ENCODE measurements at places on chromosomes 1 and 21.

DNA sequence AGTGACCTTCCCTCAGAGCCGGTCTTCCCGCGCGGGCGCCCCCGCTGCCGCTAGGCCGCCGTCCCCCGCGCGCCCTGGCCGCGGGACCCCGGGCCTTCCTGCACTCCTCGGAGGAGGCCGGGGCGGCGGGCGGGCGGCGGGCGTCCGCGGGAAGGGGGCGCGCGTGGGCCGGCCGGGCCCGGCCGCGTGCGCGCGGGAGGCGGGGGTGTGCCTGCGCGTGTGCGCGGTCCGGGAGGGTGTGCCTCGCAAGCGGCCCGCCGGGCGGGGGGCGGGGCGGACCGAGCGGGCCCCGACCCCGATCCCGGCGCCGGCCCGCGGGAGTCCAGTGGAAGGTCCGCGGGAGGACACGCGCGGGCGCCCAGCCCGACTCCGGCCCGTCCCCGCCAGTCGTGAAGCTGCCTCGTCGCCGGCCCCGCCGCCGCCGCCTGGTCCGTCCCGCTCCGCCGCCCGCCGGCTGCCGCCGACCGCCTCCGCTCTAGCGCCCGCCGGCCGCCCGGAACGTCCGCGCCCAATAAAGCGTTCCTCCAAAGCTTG lies 438 bp downstream of the MRPS6 start:
- peak; percentile 34 for DNase-seq

GRCh38 chr1:222644636-222644980 lies 26.7 kb downstream of the MIA3 start:
- peak; percentile 11 for DNase-seq

- no peak for DNase-seq
Measured at GRCh38 chr1:93437976-93438605, 9.8 kb upstream of the FNBP1L start.

DNA sequence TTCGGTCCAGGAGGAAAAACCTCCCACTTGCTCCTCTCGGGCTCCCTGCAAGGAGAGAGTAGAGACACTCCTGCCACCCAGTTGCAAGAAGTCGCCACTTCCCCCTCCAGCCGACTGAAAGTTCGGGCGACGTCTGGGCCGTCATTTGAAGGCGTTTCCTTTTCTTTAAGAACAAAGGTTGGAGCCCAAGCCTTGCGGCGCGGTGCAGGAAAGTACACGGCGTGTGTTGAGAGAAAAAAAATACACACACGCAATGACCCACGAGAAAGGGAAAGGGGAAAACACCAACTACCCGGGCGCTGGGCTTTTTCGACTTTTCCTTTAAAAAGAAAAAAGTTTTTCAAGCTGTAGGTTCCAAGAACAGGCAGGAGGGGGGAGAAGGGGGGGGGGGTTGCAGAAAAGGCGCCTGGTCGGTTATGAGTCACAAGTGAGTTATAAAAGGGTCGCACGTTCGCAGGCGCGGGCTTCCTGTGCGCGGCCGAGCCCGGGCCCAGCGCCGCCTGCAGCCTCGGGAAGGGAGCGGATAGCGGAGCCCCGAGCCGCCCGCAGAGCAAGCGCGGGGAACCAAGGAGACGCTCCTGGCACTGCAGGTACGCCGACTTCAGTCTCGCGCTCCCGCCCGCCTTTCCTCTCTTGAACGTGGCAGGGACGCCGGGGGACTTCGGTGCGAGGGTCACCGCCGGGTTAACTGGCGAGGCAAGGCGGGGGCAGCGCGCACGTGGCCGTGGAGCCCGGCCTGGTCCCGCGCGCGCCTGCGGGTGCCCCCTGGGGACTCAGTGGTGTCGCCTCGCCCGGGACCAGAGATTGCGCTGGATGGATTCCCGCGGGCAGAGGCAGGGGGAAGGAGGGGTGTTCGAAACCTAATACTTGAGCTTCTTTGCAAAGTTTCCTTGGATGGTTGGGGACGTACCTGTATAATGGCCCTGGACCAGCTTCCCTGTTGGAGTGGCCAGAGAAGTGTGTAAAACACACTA lies 45.3 kb downstream of the MRPL39 start:
- peak; percentile 83 for DNase-seq

GRCh38 chr21:42522271-42522670 lies 8.6 kb downstream of the SLC37A1 start:
- DNase-seq = no peak

DNA sequence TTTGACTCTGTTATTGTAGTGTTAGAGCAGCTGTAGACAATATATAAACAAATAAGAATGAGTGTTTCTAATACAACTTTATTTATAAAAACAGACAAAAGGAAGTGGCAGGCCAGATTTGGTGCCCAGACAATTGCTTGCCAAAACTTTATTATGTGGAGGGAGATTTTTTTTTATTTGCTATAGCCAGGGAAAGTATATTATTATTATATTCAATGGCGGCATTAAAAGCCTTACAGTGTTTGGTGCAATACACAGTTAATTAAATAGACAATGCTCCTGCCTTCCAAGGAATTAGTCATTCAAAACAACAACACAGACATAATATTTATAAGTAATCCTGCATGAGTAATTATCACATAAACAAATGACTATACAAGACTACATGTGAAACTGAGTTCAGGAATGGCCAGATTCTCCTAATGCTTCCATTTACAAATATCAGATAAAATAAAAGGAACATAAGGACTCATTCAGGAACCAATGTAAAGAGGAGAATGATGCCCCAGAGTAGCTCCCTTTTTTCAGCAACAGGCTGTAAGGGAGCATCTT lies 10.6 kb upstream of the RC3H1 start:
- DNase-seq = no peak

DNA sequence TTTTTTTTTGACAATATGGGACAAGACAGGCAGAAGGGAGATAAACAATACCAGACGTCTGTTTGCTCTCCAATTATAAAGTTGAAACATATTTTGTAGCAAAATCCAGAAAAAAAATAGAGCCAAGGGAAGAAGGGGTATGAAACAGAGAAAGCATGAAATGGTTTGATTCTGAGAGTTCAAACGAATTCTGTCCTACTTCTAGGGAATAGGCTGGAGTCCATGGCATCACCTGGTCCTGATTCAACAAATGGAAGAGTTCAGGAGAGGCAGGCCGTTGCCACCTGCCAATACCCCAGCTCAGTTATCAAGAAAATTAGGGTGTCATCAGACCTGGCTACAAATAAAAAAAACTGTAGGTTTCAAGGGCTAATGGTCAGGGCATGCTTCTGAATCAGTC lies 71.8 kb downstream of the CLSTN1 start:
- no peak for DNase-seq

DNA sequence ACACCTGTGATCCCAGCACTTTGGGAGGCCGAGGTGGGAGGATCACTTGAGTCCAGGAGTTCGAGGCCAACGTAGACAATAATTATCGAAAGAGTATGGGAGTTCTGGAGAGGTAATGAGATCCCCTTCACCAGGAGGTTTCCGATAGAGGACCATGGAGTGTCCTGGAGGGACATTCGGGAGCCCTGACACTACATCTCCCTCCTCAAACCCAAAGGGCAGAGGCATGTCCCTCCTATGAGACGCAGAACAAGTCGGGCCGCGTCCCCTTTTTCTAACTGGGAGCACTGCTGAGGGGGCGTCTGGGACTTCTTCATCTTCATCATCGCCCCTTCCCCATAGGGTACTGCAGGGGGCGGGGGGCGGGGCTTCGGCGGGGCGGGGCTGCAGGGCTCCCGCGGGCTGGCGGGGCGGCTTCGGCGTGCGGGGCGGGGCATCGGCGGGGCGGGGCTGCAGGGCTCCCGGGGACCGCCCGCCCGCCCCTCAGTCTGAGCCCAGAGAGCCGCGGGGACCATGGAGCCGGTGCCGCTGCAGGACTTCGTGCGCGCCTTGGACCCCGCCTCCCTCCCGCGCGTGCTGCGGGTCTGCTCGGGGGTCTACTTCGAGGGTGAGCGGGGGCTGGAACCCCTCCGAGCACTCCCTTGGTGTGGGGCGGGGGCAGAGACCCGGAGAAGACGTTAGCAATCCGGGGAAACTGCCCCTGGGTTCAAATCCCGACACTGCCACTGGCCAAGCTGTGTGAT lies at the start of gene THEMIS2:
Gene THEMIS2, plus strand, starts transcription at position 486 of the 743 bp plus-strand sequence. Its CDS starts 28 bp downstream, at position 514.
- peak; percentile 74 for DNase-seq

GRCh38 chr1:101116006-101116405 lies 90.4 kb upstream of the DPH5 start:
- DNase-seq = no peak

- DNase-seq = no peak
Measured at GRCh38 chr1:10065344-10065685, 32.6 kb downstream of the UBE4B start.

DNA sequence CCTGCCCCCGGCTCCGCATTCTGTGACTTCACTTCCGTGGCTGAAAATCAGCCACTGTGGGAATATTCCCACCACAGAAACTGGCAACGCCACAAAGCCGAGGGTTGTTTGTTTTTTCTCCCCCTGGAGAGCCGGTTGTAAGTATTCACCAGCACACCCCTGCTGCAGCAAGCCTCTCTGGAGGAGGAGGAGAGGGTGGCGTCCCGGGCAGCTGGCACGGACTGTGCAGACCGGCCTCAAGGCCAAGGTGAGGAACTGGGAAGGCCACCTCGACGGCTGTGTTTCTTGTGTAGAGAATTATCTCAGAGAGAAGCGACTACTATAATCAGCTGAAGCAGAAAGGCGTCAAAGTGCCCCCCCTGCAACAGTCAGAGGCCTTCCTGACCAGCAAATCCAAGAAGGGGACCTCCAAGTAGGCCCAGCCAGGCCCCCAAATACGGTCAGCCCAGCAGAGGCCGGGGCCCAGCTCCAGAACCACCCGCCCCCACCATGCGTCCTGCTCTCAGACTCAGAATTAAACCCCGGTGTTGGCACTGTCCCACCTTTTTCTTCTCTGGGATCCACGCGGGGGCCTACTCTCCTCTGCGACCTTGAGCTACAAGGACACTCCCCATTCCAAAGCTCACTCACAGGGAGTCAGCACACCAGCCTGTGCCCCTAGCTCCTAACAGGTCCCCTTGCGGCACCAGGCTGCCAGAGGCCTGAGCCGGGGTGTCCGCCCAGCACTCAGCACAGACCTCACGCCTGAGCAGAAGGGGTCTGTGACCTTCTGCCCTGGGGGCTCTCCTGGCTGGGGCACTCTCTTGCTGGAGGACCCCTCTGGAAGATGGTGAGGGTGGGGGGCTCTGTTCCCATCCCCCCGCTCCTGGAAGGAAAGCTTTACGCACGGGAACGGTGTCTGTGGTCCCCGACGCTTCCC lies 1.2 kb upstream of the SMIM1 start:
- no peak for DNase-seq

GRCh38 chr1:93304716-93305138 lies 41.0 kb upstream of the DR1 start:
- DNase-seq = peak; percentile 35

- no peak for DNase-seq
Measured at GRCh38 chr21:38815060-38815405, 9.3 kb downstream of the ETS2 start.

GRCh38 chr21:38329162-38329561 lies 72.4 kb downstream of the KCNJ15 start:
- DNase-seq = no peak

DNA sequence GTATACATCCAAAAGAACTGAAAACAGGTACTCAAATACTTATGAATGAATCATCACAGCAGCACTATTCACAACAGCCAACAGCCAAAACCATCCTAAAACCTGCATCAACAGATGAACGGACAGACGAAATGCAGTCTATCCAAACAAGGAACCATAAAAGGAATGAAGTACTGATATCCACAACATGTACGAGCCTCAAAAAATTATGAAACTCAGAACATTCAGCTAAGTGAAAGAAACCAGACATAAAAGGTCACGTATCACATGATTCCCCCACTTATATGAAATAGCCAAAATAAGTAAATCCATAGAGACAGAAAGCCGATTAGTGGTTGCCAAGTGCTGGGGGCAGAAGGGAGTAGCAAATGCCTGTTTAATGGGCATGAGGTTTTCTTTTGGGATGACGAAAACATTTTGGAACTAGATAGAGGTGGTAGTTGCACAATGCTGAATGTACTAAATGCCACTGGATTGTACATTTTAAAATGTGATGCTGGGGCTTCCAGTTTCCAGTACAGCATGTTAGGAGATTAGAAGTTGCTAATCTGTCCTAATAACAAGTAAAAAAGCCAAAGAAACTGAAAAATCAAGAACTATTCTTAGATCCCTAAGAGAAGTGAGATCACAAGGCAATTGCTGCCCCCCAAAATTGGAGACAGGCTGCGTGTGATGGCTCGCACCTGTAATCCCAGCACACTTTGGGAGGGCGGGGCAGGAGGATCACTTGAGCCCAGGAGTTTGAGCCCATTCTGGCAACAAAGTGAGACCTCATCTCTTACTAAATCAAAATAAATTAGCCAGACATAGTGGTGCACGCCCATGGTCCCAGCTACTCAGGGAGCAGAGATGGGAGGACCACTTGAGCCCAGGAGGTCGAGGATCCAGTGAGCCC lies 25.3 kb downstream of the CLSTN1 start:
- no peak for DNase-seq

DNA sequence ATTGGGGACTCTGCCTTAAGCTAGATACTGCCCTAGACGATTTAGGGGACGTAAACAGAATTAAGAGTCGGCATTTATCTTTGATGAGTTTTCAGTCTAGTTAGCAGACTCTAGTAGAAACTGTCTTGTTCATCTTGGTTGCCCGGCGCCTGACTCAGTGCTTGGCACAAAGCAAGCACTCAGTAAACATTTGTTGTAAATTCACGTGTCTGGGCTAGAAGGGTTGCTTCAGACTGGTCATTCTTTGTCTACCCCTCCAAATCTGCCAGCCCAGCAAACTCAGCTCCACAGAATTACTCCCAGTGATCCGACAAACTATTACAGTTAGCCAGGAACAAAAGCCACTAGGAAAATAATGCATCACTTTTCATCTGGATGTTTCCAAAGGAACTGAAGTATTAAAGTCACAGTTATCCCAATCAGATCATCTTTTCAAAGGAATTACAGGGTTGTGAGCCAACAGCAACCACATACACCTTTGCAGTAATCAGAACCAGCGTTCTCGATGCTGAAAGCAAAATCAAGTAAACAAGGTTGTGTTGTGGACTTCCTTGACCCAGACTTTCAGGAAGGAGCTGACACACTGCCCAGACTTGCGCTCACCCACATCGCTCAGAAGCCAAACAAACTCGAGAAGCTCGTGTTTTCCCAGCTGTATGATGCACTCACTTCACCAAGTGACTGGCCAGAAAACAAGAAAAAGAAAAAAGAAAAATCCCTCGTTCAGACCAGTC lies 66.5 kb upstream of the GADD45A start:
- no peak for DNase-seq

DNA sequence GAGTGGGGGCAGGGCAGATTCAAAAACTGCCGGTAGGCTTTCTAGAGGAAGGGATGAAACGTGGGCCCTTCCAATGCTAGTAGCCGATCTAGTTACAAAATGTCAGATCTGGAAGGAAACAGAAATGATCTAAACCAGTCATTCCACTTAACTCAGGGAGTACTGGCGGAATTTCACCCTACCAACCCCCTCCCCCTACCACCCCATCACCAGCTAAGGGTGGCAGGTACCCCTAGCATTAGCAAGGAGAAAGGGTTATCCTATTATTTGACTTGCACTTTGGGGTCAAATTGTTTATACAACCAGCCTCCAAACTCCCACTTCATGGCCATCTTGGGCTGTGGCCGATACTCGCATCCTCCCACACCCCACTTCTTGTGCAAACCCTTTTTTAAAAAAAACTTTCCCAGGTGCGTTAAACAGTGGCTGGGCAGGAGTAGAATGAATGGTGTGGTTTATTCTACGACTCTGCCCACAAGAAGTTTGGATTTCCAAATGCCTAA lies 644 bp upstream of the MRPL24 start:
- DNase-seq = no peak
